ENCODE measurements at places on chromosomes 6 and 20.

- DNase-seq: no peak
Measured at GRCh38 chr6:140847262-140847645, 1285.5 kb upstream of the GJE1 start.

- no peak for DNase-seq
Measured at GRCh38 chr6:125884634-125885371, 71.8 kb upstream of the HINT3 start.

DNA sequence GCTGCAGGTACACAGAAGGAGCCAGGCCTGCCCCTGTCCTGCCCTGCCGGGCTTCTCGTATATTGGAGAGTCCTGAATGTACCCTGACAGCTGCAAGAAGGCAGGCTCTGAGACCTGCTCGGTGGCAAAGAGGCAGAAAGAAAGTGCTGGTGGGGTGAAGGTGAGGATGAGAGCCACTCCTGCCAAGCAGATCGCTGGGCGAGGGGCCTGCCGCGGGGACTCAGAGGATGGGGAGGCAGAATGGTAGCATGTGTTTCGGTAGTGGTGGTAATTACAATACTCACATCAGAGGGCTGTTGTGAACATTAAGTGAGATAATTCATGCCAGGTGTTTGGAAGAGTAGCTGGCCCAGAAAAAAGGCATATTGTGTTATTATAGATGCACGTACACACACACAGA is 56.6 kb upstream of the SLC22A23 start:
- DNase-seq: no peak

DNA sequence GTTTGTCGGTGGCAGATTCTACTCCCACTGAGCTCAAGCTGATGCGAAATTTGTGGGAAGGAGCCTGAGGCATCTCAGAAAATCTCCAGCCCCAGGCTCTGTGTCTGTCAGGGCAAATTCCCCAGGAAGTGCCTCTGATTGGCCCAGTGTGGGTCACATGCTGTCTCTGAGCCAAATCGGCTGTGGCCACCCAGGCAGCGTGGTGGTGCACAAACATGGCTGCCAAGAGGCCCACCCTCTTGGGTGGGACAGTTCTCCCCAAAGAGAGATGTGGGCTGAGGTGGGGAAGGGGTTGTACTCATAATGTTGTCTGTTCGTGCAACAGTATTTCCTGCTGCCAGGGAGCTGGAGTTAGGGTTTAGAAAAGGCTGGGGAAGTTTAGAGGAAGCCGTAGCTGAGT is 130.6 kb downstream of the BMP7 start:
- DNase-seq: no peak

DNA sequence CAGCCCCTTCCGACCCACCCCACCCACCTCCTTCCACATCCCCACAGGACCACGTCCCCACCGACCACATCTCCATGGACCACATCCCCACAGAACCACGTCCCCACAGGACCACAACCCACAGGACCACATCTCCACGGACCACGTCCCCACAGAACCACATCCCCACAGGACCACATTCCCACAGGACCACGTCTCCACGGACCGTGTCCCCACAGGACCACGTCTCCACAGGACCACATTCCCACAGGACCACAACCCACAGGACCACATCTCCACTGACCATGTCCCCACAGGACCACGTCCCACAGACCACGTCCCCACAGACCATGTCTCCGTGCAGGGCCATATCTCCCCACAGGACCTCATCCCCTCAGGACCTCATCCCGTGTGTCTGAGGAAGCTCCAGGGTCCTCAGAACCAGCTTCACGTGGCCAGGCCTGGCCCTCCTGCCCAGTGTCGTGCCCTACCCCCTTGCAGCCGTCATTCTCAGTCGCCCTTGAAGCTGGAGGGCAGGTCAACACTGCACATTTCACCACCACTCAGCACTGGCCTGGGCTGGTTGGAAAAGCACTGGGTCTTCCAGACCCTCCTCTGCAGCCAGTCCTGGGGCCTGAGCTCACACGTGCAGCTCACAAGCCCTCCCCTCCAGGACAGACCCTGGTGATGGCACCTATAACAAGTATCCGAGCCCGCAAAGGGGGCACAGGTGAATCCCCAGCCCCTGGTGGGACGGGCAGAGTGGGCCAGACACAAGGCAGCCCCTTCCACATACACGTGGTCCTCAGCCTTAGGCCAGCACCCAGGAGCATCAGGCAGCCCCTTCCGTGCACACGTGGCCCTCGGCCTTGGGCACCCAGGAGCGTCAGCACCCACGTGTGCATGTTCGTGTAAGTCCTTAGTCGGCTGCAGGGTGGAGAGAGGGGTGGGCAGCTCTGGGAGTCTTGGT is 3.9 kb downstream of the CHRNA4 start:
- no peak for DNase-seq
